NCI-H1694 treated with DMSO at 0.1 percent for 48 hours (cell line): ENCODE measurements at places on chromosomes 13 and 19.

DNA sequence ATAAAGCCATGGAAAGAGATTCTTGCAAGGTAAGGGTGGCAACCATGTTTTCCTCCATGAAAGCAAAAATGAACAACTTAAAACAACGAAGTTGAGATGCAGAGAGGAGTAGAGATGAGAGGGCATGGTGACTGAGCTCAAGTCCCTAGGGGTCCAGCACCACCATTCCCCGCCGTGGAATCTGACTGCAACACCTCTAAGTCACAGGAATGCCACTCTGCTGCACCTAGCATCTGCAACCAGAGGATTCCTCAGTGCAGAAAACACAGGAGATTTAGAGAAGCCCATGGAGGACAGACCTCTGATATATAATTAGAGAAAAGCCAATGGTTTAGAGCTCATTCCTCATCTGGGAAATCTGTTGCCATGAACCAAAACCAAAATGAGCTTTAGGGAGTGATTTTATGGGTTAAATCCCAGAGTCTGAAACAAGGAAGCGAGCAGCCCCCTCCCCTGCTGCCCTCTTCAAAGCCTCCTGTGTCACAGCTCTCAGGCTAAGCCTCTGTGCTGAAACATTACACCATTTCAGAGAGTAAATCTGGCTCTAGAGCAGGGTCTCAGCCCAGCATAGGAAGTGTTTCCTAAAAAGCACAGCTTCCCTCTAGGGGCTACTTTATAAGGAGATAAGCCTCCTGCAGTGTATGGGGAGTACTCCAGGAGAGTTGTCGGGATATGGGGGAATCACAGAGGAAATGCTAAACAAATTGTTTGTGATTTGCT, 1043.6 kb downstream of the UQCRFS1 start:
- DNase-seq, result no peak

GRCh38 chr19:45528744-45529419, 21.6 kb downstream of the VASP start:
- no peak for DNase-seq

DNA sequence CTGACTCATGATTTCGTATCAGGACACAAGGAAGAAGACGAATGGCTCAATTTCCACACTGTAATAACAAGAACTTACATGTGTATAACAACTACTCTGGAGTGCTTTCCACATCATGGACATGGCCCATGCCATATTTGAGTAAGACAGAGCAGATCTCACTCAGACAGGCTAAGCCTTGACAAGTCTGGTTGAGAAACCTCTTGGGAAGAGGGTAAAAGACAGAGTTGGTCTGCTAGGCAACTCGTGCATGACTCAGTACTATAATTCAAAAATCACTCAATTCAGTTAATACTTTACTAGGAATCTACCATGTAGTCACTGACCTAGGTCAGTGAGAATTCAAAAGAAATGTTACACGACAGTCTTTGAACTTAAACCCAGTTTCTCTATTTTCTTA, 5.7 kb upstream of the THSD1 start:
- DNase-seq, result no peak

DNA sequence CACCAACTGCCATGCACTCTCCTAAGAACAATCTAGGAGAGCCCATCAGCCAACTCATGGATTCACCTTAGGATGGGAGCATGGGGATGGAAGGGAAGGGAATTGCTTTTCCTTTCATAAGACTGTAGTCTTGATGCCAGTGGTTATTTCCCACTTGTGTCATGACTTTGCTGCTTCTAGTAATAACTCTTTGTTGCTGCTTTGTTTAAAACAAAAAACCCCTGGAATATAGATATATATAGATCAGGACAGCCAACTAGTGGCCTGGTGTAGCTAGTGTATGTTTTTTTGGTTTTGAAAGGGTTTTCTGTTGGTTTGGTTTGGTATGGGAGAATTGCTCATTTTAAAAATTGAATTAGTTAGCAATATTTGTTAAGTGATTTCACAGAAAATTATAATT, 39.3 kb upstream of the KCTD4 start:
- DNase-seq, result no peak

GRCh38 chr13:25037057-25037813, 58.7 kb upstream of the PABPC3 start:
- peak; percentile 39 for DNase-seq

DNA sequence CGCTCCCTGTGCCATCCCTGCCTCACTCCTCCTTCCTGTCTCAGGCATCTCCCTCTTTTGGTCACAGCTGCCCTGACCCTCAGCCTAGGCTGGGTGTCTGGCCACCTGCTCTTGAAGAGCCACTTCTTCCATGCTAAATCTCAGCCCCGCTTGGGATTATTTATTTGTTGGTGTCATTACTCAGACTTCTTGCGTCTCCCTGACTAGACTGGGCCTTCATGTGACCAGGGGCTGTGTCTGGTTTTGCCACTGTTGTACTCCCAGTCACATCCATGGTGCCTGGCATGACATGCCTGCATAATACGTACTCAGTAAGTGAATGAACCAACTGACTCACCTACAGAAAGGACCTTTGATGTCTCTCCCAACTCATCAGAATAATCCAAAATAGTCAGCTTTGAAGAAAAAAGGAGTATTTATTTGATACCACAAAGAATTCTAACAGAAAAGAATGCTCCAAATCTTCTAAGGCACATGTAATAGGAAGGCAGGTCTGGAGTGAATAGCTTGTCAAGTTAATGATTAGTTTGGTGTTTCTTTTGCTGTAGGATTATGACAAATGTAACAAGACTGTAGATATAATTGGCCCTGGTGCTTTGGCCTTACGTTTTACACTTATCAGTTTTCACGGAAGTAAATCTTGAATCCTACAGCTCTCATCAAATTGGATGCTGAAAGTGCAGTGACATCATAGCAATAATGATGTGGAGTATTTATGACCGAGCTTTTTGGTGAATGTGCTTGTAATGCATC, 84.0 kb downstream of the ALOX5AP start:
- no peak for DNase-seq

DNA sequence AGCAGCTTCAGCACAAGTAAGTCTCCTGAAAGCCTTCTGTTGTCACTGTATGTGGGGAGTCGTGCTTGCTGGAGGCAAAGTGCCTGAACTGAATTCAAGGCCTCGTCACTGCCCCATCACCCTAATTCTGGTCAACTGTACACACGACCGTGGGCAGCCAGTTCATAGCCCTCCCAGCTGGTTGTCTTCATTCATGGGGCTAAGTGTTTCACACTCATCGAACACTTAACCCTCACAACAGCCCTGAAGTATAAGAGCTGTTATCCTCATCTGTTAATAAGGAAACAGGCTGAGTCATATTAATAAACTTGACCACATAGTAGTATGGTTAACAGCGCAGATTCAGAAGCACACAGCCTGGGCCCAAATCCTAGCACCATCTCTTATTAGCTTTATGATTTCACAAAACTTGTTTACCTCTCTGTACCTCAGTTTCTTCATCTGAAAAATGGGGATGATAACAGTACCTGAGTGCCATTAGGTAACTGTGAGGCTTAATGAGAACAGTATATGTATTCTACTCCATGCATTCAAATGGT, 66.7 kb downstream of the CDADC1 start:
- DNase-seq, result no peak

DNA sequence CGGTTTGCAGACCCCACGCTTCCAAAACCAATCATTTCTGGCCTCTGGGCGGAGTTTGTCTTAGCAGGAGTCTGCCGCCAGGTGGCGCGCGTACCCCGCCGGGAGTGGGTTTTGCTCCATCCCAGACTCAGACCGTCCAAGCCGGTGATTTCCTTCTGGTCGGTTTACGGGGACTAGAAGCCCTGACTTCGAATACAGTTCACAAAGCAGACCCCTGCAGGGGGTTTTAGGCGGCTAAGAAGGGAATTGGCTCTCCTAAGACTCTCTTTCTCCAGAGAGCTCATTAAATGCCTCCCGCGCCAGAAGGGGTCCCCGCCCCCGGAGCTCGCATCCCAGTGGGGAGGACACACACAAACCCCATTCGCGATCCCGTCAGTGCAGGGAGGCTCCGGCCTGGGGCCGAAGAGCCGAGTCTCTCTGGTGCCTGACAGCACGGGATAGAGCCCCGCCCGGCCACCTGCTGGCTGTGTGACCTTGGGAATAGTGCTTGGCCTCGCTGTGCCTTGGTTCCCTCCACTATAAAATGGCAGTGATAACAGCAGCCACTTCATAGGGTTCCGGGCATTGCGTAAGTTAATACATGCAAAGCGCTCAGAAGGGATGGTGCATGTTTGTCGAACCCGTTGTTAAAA, 8.6 kb upstream of the NUP62 start:
- peak; percentile 76 for DNase-seq

DNA sequence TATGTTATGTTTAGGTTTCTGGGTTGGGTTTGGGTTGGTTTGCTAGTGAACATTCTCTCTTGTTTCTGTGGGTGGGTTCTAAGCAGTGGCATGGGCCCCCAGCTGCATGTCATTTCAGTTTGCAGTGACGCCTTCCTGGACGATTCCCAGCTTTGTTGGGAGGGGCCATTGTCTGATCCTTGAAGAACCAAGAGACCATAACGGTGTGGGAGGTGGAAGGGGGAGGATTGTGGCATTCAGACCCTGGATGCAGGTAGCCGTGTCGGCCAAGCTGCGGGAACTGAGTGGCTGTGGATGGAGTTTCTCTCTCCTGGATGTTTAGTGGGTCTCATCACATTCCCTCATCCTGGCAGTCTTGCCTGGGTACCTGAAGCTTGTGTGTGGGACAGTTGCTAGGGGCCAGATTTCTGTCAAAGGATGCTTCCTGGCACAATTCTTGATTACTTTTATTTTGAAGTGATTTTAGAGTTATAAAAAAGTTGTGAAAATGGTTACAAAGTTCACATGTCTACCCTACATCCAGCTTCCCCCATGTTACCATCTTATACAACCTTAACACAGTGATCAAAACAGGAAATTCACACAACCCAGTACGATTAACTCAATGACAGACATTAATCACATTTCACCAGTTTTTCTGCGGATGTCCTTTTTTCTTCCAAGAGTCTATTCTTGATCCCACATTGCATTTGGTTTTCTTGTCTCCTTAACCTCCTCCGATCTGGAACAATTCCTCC, 123.8 kb downstream of the SIPA1L3 start:
- no peak for DNase-seq

DNA sequence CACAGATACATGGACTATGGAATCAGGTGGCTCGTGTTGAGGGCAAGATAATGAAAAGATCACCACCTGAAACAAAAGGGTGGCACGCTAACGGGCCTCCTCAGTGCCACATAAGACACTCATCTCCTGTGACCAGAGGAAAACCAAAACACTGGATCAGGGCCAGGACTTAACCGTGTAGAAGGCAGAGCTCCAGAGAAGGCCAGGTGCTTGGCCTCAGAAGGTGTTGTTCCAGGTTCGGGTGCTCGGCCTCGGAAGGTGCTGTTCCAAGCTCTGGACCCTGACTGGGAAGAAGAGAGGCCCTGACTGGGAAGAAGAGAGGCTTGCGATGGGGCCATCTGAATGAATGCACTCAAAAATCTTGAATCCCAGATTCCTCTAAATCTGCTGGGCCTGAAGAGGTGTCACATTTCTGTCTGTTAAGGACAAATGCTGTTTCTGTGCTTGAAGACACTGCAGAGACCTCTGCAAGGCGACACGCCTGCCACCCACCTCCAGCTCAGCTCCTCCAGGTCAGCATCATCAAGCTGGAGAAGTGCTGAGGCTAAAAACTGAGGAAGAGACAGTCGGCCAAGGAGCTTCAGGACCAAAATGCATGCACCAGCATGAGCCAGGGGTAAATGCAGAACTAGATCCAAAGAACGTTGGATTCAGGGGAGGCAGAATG, 2.7 kb upstream of the RASA3 start:
- no peak for DNase-seq

DNA sequence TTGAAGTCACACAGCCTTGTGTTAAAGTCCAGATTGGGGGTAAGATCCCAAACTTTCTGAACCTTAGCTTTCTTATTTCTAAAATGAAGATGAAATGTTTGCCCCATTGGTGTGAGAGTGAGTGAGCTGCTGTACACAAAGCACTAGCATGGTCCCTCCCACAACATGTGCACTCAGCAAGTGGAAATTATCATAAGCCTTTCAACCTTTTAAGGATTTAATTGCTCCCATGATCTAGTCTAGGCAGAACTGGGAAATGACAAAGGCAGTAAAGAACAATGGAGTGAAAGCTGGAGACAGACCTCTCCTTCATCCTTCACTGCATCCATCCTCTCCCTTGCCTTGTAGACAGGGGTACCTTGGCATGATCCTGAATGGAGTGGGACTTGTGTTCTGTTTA, 76.0 kb upstream of the GPR12 start:
- DNase-seq, result no peak

DNA sequence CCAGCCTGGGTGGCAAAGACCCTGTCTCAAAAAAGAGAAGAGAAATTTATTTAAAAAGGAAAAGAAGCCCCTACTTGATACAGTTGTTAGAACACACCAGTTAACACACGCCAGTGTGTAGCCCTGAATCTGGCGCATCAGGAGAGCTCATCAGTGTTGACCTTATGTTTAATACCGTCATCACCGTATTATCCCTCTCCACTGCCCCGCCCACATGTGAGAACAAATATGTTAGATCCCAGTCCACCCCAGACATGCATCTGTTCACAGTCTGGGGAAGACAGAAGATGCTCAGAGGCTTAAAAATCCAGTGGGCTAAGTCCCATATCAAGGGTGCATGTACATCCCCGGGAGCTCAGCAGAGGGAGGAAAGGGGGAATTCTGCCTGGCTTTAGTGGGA, 155.2 kb downstream of the DPF1 start:
- no peak for DNase-seq

DNA sequence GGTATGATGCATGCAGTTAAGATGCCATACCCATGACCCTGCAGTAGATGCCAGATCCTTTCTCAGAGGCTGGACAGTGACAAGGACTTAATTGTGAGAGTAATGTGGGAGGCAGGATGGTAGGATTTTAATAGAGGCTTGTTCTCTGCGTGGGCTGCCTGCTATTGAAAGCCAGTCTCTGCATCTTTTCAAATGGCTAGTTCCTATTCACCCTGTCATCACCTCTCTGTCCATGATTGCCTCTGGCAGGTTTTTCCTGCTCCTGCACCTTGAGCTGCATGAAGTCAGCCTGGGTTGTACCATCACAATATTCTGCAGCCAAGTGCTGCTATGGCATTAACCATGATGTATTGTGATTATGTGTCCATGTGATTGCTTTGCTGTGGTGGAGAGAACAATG, 440.5 kb downstream of the ITGBL1 start:
- DNase-seq, result no peak

DNA sequence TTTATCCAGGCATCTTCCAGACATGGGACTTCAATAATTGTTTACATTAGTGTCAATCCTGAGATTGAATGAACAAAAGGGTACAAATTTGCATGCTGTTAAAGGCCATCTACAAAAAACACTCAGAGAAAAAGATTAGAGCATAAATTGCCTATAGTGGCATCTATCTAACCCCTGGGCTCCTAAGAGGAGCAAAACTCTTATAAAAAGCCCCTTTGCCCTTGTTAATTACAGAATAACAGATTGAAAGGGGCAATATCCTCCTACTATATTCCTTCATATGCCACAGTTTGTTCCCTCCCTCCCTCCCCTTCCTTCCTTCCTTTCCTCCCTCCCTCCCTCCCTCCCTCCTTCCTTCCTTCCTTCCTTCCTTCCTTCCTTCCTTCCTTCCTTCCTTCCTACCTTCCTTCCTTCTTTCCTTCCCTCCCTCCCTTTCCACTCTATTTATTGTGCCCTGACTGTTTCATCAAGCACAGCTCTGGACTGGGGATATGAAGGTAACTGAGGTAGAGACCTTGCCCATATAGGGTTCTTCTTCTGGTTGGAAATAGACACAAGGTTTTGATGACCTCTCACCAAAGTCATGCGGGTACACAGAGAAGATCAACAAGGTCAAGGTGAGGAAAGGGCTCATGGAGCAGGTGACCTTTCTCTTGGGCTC, 49.5 kb downstream of the PCDH8 start:
- no peak for DNase-seq

GRCh38 chr13:46132109-46132508, 27.3 kb upstream of the CPB2 start:
- no peak for DNase-seq

GRCh38 chr13:48093588-48093987, 1.3 kb downstream of the MED4 start:
- DNase-seq, result no peak
